ENCODE measurements at places on chromosomes 1 and 21.
A peak's percentile ranks its signal among the peaks of the same experiment; 100 is the strongest.

- no peaks in the 10 kb centered on the region for H3K4me1 ChIP-seq
- no peaks in the 10 kb centered on the region for H3K36me3 ChIP-seq
- H3K27ac ChIP-seq: no peak overlapping the region
- DNase-seq: no peak
- no peak overlapping the region for H3K4me3 ChIP-seq
Observed at GRCh38 chr1:163271535-163271934, 50.2 kb upstream of the NUF2 start.

- H3K4me3 ChIP-seq: no peak overlapping the region
- DNase-seq: peak; percentile 29
- H3K4me1 ChIP-seq: peaks cover 13% of the 10 kb centered on the region
- H3K27me3 ChIP-seq: no peaks in the 10 kb centered on the region
- H3K36me3 ChIP-seq: peaks cover 32% of the 10 kb centered on the region
Observed at GRCh38 chr1:151251656-151252470, 2.7 kb upstream of the PSMD4 start.

DNA sequence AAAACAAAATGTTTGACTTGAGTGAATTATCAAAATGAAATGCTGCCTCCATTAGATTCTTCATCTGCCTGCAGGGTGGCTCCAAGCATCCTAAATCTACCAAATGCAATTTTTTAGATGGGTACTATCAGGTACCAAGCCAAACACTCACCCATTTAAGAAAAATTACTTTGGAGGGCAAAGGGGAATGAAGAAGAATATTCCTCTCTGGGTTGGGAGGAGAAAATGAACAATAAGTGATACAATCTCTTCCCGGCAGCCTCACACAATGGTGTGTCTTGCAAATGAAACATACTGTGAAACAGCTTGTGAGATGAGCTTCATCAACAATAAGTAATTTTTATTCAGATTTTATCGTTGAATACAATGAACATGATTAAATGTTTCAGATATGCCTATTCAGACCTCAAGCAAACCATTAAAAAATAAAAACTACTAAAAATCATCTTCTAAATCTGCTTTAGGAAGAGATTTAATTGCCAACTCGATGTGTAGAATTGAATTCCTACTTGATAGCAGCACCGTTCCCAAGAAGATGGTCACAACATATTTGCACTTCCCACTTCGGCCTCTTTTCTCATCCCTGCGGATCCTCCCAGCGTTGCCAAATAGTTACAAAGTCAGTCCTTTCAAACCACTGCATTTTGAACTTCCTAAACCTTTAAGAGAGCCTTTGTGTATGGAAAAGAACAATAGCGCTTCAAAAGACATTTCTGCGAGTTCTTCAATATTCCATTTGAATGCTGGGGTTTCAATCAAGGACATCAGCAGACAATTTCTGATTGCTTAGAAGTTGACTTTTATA, 2.7 kb downstream of the DAB1 start:
- no peaks in the 10 kb centered on the region for H3K4me1 ChIP-seq
- H3K27me3 ChIP-seq: peaks cover 85% of the 10 kb centered on the region
- no peak overlapping the region for H3K27ac ChIP-seq
- H3K4me3 ChIP-seq: no peak overlapping the region

DNA sequence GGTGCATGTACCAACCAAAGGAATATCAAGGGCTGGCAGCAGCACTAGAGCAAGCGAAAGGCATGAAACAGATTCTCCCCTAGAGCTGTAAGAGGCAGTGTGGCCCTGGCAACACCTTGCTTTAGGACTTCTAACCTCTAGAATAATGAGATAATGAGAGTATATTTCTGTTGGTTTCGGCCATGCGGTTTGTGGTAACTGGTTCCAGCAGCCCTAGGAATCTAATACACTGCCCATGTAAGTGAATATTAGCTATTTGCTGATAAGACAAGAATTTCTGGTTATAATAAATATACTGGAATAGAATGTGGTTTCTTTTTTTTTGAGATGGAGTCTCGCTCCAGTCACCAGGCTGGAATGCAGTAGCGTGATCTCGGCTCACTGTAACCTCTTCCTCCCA, 199.4 kb downstream of the GABPA start:
- H3K27me3 ChIP-seq: no peaks in the 10 kb centered on the region
- no peak for DNase-seq
- H3K36me3 ChIP-seq: no peaks in the 10 kb centered on the region
- no peak overlapping the region for H3K4me3 ChIP-seq
- peak overlapping the region; percentile 85 for H3K27ac ChIP-seq
- H3K4me1 ChIP-seq: peaks cover 16% of the 10 kb centered on the region

DNA sequence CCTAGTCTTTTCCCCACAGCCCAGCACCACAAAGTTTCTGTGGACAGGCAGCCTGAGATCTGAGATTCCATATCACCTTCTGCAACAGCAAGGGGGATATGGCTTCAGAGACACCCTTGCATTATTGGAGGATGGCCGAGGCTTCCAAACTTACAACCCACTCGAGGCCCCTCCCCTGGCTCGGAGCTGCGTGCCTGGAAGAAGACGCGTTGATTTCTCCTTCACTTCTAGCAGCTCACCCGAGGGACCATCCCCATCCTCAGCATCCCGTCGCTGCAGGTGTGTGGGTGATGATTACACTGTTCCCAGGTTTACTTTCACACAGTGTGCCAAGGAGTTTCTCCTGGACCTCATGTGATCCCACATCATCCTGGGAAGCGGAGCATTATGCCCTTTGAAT, 277.9 kb downstream of the MATN1 start:
- no peak for DNase-seq
- H3K36me3 ChIP-seq: no peaks in the 10 kb centered on the region
- H3K27me3 ChIP-seq: no peaks in the 10 kb centered on the region
- no peak overlapping the region for H3K27ac ChIP-seq
- H3K4me3 ChIP-seq: no peak overlapping the region
